ENCODE measurements at places on chromosomes 7 and 10. TPM values are rescaled to one million over a fixed set of nuclear protein-coding genes. Genes with fewer than 3 reads are reported as not detected.

DNA sequence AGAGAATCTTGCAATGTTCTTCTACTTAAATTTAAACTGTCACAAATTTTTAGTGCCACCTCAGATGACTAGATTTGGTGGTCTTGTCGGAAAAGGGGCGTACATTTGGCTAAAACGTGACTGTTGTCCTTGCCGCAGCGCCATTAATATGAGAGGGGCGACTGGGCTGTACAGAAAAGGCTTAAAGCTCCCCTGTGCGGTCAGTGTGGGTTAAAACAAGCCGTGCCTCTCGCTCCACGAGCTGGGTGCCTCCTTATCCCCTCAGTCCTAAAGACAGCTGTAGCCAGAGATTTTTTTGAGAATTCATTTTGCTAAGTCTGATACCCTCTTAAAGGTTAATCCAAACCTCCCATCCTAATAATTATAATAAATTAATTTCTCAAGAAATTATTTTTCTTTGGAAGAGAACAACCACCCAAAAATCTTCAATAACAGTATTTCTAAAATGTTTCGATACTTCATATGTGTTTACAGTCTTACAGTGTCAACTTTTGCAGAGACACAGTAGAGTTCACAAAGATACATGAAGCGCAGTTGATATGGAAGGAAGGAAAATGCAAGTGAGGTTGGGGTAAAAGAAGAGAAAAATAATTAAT is 68.6 kb downstream of the C7orf25 start:
- peak; percentile 55 for DNase-seq

- DNase-seq: no peak
Measured at GRCh38 chr10:116364868-116365267, 40.6 kb downstream of the CCDC172 start.

CALY gene
- polyA plus RNA-seq: not detected

R3HCC1L gene
- polyA plus RNA-seq: 11.9 TPM

DNA sequence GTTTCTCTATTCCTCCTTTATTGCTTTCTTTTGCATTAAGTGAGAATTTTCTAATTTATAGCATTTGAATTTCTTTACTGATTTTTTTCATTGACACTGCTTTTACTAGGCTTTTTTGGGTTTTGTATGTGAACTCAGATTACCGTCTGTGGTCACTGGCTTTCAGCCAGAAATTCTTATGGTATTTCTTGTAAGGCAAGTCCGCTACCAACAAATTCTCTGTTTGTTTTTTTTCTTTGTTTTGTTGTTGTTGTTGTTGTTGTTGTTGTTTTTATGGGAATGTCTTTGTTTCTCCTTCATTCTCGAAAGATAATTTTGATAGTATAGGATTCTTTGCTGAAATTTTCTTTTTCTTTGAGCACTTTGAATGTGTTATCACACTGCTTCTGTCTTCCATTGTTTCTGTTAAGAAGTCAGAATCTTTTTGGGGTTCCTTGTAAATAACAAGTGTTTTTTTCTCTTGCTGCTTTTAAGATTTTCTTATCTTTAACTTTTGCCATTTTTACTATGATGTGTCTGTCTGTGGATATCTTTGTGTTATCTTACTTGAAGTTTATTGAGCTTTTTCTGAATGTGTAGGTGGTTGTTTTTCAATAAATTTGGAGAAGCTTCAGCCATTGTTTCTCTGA is 7.2 kb downstream of the NET1 start:
- DNase-seq: no peak

DNA sequence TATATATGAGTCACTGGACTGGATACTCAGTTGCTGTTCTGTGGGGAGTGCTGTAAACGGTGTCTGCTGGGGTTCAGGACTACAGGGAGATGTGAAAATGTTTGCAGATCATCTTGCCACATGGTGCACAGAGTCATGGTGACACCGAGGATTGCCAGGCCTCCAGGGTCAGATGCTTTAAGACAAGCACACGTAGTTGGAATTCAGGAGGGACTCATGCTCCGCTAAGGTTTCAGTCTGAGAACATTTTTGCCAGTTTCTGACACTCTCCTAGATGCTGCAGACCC is 211.3 kb downstream of the CXCL12 start:
- no peak for DNase-seq

MSMB gene
- not detected for polyA plus RNA-seq

TMEM140 gene
- polyA plus RNA-seq: 22.3 TPM

GRCh38 chr7:158291998-158292397 is 295.6 kb downstream of the PTPRN2 start:
- DNase-seq: no peak

GRCh38 chr7:15284396-15284795 is 277.4 kb downstream of the AGMO start:
- DNase-seq: no peak

HMX2 gene
- not detected for polyA plus RNA-seq

DNA sequence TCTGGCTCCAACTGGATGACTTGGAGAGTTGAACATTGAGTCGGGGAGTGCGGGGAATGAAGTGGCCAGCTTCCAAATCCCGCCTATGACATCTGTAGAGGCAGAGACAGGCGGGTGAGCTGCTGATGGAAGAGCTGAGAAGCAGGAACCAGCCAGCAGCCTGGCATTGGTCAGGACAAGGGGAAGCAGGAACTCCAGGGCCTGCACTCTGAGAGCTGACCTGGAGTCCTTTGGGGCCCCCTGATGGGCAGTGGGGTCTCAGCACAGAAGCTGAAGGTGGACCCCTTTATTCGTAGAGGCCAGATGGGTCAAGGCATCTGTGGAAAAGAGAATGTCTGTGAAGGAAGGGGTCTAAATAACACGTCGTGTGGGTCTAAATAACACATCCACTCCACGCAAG is 57.0 kb downstream of the SEC61G start:
- no peak for DNase-seq

- DNase-seq: no peak
Measured at GRCh38 chr7:8065356-8065813, 96.8 kb downstream of the GLCCI1 start.

SLC39A12 gene
- polyA plus RNA-seq: not detected

GRCh38 chr7:99001482-99002147 is 123.3 kb downstream of the TRRAP start:
- DNase-seq: no peak

FAM180A gene
- polyA plus RNA-seq: 0.48 TPM

DNA sequence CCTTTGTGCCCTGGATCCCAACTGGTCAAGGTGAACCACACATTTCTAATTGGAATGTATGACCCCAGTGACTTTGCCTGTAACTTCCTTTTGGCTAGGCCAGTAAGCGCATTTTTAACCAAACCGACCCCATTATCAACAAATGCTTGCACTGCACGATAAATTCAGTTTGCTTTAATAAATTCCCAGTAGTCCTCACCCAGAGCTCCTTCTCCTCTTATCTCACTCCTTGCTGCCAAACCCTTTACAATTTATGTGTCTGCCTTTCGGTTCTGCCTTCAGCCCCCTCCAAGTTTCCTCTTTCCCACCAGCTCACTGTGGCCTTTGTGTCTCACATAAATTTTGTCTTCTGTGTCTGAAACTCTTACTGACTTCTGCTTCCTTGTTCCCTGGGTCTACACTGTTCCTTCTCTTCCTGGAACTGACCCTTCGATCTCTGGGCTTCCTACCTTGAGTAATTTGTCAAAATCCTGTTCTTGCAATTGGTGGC is 59.0 kb downstream of the TBXAS1 start:
- DNase-seq: no peak

CFAP70 gene
- 2.0 TPM for polyA plus RNA-seq
